ENCODE measurements at places on chromosomes 7 and 10.

GRCh38 chr7:30146127-30146612 lies 11.4 kb downstream of the MTURN start:
- no peak for DNase-seq

- DNase-seq: no peak
Measured at GRCh38 chr7:134212576-134213546, 85.7 kb downstream of the LRGUK start.

- peak; percentile 42 for DNase-seq
Measured at GRCh38 chr10:7260412-7260900, 150.4 kb downstream of the SFMBT2 start.

GRCh38 chr7:82443547-82444219 lies at the start of gene CACNA2D1:
CACNA2D1 (minus strand) TSS chr7:82443777.
- DNase-seq: no peak

GRCh38 chr7:98520356-98520951 lies 96.6 kb upstream of the NPTX2 start:
- no peak for DNase-seq

GRCh38 chr7:12269100-12269895 lies 58.2 kb downstream of the TMEM106B start:
- no peak for DNase-seq

DNA sequence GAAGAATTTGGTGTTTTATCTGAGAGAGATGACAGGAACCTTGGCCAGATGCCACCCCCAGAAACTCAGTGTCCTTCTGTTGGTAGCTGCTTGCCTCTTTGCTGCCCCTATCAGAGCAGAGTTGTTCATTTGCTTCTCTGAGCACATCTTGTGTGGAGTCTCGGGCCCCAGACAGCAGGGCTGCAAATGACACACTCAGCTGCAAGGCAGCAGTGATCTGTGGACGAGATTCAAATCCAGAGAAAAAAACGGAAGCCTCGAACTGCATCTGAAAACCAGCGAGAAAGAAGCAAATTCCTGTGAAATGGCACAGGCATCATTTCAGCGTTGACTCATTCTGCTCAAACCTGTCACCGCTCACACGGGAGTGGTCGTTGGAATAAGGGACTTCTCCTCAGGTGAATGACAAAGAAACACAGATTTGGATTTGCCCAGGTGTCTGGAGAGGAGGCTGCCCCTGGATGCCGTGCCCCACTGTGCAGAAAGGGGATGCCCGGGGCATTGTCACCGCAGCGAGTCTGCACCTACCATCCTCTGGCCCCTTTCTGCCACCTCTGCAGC lies 144.7 kb downstream of the PFKFB3 start:
- no peak for DNase-seq

- no peak for DNase-seq
Measured at GRCh38 chr10:48468866-48469511, 135.9 kb downstream of the ARHGAP22 start.

GRCh38 chr7:106693677-106694353 lies 32.9 kb upstream of the CCDC71L start:
- DNase-seq: no peak

DNA sequence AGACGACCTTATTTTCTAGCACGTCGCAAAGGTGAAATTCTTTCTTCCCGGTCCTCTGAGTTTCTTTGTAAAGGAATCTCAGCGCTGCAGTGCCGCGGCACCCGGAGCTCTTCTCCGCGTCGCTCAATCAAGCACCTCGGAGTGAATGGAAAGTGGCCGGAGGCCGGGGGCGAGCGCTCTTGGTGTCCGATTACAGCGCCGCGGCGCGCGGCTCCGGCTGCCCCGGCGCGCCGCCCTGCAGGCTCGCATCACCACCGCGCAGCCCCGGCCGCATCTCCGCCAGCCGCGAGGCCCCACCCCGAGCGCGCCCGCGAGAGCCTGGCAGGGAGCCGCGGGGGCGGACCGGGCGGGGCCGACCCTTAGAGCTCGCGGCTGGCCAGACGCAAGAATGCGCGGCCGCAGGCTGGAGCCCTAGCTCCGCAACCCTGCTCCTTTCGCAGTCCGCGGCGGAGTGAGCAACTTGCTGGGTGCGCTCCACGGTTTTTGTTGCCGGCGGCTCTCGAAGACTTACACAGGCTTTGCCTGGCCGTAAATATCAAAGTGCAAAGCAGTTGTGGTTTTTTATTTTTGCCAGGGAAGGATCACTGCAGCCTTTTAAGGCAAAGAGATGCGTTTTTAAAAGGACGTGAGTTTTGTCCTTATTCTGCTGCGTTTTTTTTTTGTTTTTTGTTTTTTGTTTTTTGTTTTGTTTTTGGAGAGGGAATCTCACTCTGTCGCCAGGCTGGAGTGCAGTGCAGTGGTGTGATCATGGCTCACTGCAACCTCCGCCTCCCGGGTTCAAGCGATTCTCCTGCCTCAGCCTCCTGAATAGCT lies at the start of gene SEMA3C:
SEMA3C (minus strand) TSS at position 143 of the 813 bp plus-strand sequence. CDS start 2,270 bp downstream, outside the sequence.
- no peak for DNase-seq

DNA sequence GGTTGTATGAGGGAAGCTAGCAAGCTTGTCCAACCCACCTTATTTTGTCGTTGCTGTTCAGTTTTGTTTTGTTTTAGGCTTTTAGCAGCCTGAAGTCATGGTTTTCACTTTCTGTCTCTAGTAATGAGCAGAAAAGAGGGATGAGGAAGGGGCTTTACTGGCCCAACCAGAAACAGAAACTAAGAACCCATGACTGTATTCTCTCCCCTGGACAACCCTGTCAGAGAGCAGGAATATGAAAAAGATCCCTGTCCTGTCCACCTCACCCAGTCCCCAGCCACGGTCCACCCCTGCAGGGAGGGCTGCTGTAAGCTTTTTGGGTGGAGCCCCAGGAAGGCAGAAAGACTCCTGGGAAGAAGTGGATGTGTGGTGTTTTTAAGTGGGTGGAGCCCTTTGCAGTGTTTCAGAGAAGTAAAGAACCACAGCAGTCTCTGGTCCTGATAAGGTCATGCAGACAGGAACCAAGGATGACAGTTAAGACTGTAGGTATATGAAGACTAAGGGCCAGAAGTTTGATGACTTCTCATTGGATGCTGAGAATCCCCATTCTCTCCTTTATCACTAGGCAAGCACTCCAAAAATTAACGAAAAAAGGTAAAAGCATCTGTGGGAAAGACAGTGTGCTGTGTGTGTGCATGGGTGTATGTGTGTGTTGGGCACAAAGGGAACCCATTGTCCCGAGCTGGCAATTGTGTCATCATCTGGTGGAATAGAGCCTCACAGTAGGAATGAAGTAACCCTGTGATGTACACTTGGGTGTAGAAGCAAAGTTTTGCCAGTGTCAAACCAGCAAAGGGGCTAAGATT lies 13.8 kb downstream of the MRPL32 start:
- no peak for DNase-seq

GRCh38 chr7:77338260-77338659 lies 77.9 kb downstream of the GSAP start:
- DNase-seq: no peak

- DNase-seq: no peak
Measured at GRCh38 chr10:69901022-69901421, 99.3 kb downstream of the COL13A1 start.

- no peak for DNase-seq
Measured at GRCh38 chr7:41874201-41874785, 171.4 kb upstream of the INHBA start.

GRCh38 chr10:119687192-119688032 lies 36.2 kb downstream of the BAG3 start:
- DNase-seq: no peak

DNA sequence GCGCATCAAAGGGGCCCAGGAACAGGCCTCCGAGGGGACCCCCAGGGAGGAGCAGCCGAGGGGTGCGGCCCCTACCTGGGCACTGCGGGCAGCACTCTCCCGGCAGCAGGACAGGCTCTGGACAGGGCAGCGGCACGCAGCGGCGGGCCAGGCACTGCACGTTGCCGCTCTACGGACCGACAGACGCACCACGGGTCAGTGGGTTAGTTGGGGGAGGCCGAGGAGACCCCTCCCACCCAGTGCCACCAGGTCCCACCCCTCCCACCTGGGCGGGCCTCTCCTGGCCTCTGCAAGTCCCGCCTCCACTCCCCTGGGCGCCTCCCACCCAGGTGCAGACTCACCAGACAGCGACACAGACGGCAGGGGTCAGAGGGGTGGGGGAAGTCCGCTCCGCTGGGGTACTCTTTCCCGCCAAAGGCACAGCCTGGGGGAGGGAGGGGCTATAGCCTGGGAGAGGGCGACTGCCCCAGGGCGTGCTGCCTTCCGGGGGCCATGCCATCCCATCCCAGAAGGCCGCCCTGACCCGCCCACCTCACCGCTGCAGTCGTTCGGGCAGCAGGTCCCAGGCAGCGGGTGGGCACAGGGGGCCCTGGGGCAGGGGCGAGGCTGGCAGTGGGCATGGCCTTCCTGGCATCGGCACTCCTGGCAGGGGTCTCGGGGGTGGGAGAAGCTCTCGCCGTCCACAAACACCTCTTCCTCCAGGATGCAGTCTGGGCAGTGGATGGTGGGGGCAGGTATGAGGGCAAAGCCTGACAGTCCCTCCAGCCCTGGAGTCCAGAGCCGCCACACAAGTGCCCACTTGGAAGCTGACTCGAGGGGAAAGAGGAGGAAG lies 19.2 kb downstream of the KCP start:
- no peak for DNase-seq

GRCh38 chr7:130606161-130606560 lies 62.4 kb downstream of the COPG2 start:
- no peak for DNase-seq

GRCh38 chr7:155878250-155878649 lies 66.0 kb upstream of the SHH start:
- no peak for DNase-seq

- DNase-seq: no peak
Measured at GRCh38 chr10:62159351-62159750, 109.3 kb downstream of the RTKN2 start.

GRCh38 chr10:83522456-83522855 lies 616.9 kb upstream of the GHITM start:
- no peak for DNase-seq

DNA sequence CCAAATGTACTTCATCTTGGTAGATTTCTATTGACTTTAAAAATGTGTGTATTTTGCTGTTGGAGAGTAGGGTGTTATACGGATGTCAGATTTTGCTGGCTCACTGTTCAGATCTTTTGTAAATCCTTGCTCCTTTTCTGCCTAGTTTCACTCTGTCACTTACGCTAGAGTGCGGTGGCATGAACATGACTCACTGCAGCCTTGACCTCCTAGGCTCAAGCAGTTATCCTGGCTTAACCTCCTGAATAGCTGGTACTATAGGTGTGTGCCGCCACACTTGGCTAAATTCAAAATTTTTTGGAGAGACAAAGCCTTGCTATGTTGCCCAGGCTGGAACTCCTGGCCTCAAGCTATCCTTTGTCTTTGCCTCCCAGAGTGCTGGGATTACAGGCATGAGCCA lies 29.4 kb downstream of the BMS1 start:
- no peak for DNase-seq

DNA sequence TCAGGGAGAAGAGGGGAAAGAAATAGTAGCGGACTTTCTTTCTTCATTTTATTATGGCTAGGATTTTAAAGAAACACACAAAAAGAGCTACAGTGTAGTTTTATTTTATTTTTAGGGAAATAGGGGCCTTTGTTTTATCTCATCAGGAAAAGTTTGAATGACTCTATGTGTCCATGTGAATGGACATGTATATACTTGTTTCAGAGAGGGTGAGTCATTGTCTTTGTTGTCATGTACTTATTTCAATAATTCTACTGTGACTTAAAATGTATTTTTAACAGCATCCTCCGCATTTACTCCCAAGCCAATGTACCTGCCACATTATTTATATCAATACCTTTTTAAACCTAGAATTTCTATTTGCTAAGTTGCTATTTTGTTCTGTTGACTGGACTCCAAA lies 569.5 kb downstream of the SORCS3 start:
- DNase-seq: no peak

DNA sequence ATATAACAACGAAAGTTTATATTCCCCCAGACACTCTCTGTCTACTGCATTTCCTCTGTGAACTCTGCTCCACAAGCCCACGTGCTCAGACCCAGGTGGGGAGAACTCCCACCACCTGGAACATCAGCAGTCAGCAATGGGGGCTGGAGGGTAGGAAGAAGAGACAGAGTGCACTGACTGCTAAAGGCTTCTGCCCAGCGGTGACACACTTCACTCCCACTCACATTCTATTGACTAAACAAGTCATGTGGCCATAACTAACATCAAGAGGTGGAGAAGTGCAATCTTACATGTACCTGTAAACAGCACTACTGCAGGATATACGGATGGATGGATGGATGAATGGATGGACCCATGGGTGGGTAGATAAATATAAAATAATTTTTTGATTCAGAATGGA lies 122.2 kb downstream of the MPP7 start:
- DNase-seq: no peak

DNA sequence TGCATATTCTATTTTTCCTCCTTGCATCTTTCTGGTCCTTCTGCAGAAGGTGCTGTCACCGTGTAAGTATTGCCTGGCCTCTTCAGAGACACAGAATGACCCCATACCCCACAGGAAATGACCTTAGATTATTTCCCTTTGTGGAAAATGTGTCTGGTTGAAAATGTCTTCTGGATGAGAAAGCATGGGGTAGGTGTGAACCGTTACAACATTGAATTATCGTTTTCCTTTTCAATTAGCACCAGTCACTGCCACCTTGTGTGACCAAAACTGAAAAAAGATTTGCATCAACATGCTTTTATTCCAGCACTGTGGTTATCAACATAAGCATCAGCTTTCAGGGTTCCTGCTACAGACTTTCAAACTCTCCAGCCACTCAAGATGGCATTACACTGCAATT lies 58.0 kb upstream of the CELF2 start:
- no peak for DNase-seq

DNA sequence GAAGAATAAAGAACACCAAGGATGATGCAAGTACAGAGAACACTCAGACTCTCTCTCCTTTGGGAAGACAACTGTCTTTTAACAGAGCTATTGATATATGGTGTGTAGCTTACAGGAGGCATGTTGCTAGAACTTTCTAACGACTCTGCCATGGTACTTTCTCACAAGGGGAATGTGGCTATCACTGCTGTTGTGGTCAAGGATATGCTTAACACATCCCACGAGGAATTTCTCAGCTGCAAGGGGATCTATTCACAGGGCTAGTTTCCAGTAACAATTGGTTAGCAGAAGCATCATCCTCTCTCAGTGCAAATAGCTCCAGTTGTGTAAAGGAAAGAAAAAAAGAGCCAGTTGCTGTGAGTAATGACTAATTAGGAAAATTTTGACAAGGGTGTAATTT lies 826.0 kb downstream of the SORCS1 start:
- DNase-seq: no peak

DNA sequence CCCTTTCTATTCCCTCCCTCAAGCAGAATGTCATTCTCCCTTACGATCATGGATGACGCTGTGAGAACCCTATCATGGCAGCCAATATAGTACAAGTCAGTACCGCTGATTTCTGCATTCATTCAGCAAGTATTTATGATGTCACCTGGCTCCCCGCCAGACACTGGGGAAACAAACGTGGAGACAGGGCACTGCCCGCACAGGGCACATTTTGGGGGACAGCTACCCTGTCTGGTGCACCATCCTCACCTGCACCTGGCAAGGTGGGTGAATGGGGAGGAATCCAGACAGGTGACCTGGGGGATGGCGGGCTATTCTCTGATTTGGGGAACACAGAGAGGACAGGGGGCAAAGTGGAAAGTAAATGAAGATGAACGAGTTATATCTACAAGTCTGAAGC lies 28.4 kb downstream of the MKI67 start:
- no peak for DNase-seq

Measured in central memory CD4-positive, alpha-beta T cell (primary cell).